ENCODE measurements at places on chromosomes 1 and 21. TPM values are rescaled to one million over a fixed set of nuclear protein-coding genes. Genes with fewer than 3 reads are reported as not detected.

Gene CFHR1
- 0.85 TPM for total RNA-seq

Gene C8B
- total RNA-seq = not detected

Gene SMPDL3B
- total RNA-seq = 1.2 TPM

Gene SPAG17
- total RNA-seq = 39.5 TPM

Gene KRTAP21-2
- total RNA-seq = not detected

Gene MARK1
- total RNA-seq = 2.8 TPM

Gene OR10J1
- total RNA-seq = not detected

Gene PCNT
- total RNA-seq = 24.0 TPM

Gene ANKRD34A
- 2.1 TPM for total RNA-seq

Gene CD1B
- total RNA-seq = not detected

Gene CASZ1
- total RNA-seq = 2.4 TPM

Gene APP
- total RNA-seq = 345 TPM

Gene RHBG
- total RNA-seq = 7.3 TPM

Gene WNT2B
- 13.8 TPM for total RNA-seq

Gene FASLG
- not detected for total RNA-seq

Gene C1orf21
- total RNA-seq = 64.9 TPM

Gene ITSN1
- total RNA-seq = 35.0 TPM

Gene OR10Z1
- total RNA-seq = not detected

Gene LCE1B
- not detected for total RNA-seq

Gene TBX15
- total RNA-seq = not detected

Gene PADI3
- total RNA-seq = not detected

Gene DCST1
- not detected for total RNA-seq

Gene TLCD4
- total RNA-seq = 6.1 TPM

Gene GLIS1
- 0.57 TPM for total RNA-seq

Gene LCE1C
- not detected for total RNA-seq

Gene VCAM1
- total RNA-seq = 52.6 TPM

Gene SYCP1
- total RNA-seq = not detected

Gene GBP4
- total RNA-seq = 6.3 TPM

Gene C1orf167
- 1.4 TPM for total RNA-seq

Gene TEX38
- total RNA-seq = not detected

Gene TRNP1
- 0.68 TPM for total RNA-seq

Gene KRTAP13-2
- not detected for total RNA-seq

Gene RNU1-1
- total RNA-seq = 2,112 TPM
